ENCODE measurements at places on chromosomes 5 and 9.

DNA sequence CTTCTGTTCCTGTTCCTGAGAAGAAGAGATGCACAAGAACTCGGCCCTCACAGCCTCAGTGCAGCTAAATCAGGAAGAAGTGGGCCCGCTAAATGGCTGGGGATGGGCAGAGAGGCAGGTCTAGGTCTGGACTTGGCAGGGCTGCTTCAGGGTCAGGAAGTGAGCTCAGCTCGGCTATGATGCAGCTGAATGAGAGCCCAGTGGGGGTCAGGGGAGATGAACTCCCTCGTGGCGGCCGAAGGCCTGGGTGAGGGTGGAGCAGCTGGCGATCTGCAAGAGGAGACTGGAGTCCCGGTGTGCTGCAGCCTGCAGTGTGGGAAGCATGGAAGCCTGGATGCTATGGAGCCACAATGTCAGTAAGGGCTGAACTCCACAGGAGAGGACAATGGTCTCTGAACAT is 466.2 kb downstream of the SPOCK1 start:
- no peak for DNase-seq

- DNase-seq, result no peak
Observed at GRCh38 chr5:15103130-15103529, 231.6 kb upstream of the ANKH start.

DNA sequence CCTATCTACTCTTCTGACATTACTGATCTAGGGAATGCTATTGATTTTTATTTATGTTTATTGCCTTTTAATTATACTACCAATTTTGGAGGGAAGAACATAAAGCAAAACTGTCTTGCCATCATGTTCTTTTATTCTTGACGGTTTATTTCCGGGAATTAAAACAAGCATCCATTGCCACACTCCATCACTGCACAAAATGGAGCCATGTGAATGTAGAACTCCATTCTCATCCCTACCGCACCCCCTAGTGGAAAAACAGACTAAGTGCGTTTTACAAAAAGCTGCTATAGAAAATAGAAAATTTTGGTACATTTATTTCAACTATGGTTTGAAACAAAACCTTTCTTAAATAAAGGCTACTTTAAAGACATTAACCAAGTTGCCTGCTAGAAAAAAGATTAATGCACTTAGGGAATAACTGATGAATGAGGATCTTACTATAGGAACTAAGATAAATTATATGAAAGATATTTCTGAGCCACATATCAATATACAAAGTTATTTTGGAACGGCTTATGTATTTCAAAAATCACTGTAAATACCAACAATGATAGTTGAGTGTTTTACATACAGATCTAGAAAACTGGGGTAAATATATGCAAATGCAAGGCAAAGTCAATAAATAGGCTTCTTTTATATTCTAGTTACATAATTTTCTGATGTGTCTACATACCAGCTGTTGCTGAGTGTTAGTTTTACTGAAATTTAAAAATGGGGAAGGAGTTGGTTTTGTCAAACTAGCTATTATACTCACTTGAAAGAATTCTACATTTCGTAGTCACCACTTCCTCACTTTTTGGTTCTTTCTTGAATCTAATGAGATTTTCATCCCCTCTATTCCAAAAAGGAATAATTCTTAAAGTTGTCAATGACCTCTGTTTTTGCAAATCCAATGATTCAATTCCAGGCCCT is 26.5 kb downstream of the OXCT1 start:
- peak; percentile 25 for DNase-seq

DNA sequence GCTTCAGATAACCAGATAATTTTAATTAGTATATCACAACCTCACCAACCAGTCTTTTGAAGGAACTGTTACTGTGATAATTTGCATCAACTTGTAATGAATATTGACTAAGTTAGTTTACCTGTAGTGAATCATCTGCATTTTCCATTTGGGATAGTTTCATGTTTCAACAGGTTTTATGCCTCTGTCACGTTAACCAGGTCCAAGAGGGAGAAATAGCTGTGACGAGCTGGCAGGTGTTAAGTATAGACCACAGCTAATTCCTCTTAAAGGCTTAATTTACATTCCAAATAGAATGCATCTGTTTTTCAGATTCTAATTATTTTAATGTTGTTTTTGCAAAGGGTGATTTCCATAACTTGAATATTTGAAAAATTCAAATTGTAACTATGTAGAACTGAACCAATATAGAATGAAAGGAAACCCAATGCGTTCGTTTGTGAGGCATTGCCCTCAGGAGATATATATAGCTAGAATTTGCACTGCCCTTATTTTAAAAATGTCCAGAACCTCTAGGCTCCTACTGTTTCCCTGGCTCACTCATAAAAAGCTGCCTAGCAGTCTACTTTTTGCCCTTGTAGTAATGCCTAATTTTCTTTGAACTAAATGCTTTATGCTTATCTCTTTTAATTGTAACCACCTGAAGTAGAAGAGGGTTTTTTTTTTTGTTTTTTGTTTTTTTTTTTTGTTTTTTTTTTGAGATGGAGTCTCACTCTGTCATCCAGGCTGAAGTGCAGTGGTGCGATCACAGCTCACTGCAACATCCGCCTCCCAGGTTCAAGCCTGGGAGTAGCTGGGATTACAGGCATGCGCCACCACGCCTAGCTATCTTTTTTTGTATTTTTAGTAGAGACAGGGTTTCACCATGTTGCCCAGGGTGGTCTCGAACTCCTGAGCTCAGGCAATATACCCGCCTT is 270.5 kb downstream of the SMARCA2 start:
- no peak for DNase-seq

DNA sequence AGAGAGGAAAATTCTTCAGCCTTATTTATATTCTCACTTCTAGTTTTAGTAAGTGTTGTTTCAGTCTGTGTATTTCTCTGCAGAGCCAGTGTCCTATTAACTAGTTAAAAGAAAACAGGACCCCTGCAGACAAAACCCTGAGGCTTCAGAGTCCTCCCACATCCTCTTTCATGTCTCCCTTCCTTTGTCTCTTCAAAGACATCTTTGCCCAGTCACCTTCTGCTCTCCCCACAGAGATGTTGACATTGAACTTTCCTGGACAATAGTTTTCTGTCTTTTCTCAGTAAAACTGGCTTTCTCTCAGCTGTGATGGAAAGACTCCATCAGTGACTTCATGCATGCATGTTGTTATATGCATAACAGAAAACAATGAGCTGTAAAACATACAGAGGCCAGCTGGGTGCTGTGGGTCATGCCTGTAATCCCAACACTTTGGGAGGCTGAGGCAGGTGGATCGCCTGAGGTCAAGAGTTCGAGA is 20.2 kb downstream of the GRAMD2B start:
- DNase-seq, result no peak

- DNase-seq, result peak; percentile 70
Observed at GRCh38 chr9:16191691-16192402, 639.0 kb downstream of the CCDC171 start.

All from HS-5 (cell line).